ENCODE measurements at places on chromosomes 11 and 22.

GRCh38 chr11:112270551-112271180, 10.0 kb upstream of the PLET1 start:
- no peak for DNase-seq

DNA sequence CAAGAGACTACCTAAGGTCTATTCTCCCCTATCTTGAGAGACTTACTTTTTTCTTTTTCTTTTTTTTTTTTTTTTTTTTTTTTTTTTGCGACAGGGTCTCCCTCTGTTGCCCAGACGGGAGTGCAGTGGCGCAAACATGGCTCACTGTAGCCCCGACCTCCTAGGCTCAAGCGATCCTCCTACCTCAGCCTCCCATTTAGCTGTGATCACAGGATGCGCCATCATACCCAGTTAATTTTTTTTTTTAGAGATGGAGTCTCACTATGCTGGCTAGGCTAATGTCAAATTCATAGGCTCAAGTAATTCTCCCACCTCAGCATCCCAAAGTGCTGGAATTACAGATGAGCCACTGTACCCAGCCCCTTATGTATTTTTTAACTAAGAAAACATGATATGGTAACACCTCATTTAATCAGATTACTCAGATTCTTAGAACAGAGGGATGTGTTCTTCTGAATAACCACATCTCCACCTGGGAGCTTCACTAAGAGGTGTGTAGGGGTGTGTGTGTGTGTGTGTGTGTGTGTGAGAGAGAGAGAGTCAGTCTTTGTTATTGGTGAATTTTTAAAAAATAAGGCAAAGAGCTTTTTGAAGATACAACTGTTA, 102.9 kb downstream of the USP35 start:
- DNase-seq, result peak; percentile 66

GRCh38 chr11:121348220-121348875, 55.8 kb downstream of the SC5D start:
- no peak for DNase-seq

- no peak for DNase-seq
These were observed 129.0 kb downstream of the PKNOX2 start for GRCh38 chr11:125293596-125293995.

DNA sequence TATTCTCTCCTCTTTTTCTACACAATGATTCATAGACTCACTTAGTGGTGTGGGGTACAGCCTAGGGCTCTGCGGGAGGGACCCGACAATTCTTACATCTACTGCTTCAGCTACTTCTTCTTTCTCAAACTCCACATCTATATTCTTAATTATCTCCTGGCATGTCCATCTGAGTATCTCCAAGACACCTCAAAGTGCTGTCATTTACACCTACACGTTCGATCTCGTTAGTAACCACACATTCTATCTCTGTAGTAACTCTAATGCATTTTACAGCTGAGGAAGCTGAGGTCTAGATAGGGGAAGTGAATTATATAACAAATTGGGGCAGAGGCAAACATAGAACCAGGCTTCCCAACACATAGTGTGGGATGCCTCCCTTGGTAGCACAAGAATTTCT, 27.7 kb upstream of the RRM1 start:
- no peak for DNase-seq

- no peak for DNase-seq
These were observed 44.7 kb upstream of the YPEL1 start for GRCh38 chr22:21780259-21780658.

DNA sequence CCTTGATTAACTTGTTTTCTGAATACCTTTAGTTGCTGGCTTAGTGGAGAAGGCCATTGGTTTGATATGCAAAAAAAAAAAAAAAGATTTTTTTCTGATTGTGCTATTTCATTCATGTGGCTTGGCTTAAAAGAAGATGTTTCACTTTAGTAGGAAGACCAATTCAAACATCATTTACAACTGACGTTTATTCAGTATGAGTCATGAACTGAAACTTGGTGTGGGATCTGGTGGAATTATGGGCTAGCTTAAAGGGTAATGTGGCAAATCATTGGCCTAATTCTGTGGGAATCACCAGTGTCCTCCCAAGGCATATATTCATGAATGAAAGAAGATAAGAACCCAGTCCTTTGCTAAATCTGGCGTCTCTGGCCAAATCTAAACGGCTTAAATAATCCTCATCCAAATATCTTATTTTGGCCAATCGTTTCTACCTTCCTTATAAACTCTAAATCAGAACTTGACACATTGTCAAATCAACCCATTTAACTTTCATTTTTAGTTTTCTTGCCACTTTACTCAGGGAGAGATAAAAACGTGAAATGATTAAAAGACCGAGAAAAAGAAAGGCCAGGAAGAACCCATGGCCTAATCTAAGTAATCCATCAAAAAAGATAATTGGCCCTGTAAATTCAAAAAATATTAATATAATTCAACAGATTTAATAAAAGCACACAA, 77.0 kb downstream of the DDIAS start:
- DNase-seq, result peak; percentile 80

DNA sequence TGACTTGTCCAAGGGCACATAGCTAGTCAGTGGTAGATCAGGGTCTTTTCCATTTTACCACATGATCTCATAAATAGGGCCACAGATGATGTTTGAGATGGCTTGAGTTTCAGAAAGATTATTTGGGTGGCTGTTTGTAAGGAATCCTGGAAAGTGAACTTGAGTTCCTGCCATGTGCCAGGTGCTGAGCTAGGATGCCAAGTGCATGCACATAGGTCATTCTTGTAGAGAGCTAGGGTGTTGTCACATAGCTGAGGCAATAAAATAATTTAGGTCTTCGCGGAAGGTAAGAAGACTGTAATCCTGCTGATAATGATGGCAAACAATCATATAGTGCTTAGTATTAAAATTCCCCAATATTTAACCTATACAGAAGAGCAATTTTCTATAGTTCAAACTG, 1162.6 kb upstream of the TENM4 start:
- no peak for DNase-seq

DNA sequence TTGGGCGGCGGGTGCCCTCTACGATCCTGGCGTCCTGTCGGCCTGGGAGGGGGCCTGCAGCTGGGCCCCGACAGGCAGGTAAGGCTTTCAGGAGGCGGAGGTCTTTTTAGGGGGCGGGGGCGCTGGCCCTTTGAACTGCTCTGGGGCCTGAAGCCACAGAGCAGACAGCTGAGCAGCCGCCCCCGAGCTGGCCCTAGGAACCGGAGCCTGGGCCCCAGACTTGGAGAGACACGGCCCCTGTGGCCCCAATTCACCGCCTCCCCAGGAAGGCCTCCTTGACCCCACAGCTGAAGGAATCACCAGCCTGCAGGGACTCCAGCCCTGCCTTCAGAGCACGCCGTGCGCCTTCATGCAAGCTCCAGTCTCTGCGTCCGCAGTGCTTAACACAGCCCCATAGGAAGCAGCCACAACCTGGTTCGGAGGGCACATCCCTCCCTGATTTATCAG, 618 bp upstream of the CERK start:
- peak; percentile 24 for DNase-seq

GRCh38 chr11:77636731-77637344, 756 bp downstream of the CLNS1A start:
- DNase-seq, result peak; percentile 20

- DNase-seq, result no peak
These were observed 30.7 kb downstream of the SERPINH1 start for GRCh38 chr11:75592715-75593114.

GRCh38 chr22:36430863-36431262, 43.1 kb upstream of the MYH9 start:
- DNase-seq, result no peak

DNA sequence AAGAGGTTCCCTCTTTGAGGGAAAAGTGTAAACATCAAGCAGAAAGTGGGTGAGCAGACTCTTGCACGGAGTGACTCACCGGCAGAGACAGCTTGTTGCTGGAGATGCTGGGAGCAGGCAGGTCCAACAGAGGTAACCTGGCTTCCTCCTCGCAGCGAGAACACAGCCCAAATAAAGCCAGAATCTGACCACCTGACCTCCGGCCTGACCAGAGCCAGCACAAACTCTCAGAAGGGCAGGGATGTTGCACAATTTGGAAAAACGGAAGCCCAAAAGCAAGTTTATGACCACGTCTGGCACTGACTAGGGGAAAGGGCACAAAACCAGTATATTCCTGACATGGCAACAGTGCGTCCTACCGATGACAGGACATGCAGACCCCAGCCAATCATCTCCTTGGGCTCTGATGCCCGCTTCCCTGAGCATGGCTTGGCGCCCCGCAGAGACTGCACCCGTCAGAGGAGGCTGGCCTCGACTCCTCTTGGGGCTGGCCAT, 5.4 kb downstream of the SMCO4 start:
- DNase-seq, result no peak

- DNase-seq, result peak; percentile 28
These were observed 76.9 kb downstream of the DEPDC5 start for GRCh38 chr22:31830721-31831070.

DNA sequence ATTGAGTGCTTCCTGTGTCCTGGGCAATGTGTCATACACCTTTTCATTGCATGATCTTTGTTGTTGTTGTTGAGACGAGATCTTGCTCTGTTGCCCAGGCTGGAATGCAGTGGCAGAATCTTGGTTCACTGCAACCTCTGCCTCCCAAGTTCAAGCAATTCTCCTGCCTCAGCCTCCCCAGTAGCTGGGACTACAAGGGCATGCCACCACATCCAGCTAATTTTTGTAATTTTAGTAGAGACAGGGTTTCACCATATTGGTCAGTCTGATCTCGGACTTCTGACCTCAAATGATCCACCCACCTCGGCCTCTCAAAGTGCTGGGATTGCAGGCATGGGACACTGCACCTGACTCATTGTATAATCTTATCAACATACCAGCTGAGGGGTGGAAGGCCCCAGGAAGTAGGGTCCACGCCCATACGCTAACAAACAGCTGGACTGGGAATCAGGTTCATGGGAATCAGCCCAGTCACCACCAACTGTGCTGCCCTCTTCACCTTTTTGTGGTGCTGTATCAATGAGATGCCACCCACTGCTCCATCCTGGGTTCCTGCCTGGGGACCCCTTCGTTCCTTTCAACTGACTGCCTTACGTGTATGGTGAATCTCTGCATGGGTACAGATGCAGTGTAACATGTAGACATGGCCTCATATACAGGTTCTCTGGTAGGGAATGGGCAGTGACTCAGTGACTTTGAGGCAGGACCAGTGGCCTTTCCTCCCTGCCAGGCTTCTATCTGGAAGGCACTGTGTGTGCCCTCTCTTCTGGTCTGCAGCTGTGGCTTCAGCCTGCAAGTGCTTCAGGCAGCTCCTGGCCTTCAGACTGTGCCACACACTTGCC, 32.5 kb upstream of the YWHAH start:
- DNase-seq, result no peak

DNA sequence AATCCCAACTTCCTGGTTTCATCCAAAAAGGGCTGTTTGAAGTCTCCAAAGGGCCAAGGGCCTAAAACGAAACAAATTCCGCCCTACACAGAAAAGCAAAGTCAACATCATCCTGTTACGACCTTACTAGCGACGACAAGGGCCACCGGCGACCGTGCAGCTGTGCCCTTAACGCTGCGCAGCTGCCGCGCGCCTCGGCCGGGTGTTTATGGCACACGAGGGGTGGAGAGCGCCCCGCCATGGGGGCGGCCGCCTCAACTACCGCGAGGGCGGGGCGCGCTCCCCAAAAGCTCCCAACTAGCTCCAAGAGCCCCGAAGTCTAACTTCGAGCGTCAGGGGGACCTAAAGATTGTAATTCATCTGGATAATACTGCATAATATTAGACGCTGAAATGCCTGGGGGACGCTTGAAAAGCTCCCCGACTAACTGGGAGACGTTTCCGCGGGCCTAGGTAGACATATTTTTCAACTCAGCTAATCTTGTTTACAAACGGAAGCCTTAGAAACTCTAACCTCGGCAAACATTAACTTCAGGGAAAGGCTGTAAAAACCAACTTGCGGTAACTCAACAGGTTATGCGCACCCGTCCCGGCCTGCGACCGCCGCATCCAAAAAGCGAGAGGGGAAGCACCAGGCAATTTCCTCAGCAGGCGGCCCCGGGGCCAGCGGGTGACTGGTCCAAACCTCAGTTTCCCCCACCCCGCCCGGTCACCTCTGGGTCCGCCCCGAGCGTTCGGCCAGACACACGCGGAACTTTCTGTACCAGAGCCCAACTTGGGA, 694 bp downstream of the TMEM123 start:
- DNase-seq, result peak; percentile 86

GRCh38 chr11:45468267-45468856, 182.2 kb upstream of the SYT13 start:
- DNase-seq, result no peak

DNA sequence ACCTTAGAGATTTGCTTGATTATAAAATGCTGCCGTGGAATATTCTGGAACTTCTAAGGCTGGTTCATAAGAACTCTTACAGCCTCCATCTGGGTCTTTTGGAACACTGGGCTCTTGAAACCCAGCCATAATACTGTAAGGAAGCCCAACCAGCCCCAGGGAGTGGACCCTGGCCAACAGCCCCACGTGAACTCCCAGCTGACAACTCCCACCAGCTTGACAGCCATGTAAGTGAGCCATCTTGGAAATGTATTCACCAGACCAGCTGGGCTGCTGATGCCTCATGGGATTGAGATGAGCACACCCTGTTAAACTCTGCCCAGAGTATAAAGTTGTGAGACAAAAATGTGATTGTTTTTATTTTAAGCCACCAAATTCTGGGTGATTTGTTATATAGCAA, 378.7 kb upstream of the RAG2 start:
- no peak for DNase-seq

GRCh38 chr11:120675171-120675570, 163.6 kb downstream of the GRIK4 start:
- DNase-seq, result no peak

DNA sequence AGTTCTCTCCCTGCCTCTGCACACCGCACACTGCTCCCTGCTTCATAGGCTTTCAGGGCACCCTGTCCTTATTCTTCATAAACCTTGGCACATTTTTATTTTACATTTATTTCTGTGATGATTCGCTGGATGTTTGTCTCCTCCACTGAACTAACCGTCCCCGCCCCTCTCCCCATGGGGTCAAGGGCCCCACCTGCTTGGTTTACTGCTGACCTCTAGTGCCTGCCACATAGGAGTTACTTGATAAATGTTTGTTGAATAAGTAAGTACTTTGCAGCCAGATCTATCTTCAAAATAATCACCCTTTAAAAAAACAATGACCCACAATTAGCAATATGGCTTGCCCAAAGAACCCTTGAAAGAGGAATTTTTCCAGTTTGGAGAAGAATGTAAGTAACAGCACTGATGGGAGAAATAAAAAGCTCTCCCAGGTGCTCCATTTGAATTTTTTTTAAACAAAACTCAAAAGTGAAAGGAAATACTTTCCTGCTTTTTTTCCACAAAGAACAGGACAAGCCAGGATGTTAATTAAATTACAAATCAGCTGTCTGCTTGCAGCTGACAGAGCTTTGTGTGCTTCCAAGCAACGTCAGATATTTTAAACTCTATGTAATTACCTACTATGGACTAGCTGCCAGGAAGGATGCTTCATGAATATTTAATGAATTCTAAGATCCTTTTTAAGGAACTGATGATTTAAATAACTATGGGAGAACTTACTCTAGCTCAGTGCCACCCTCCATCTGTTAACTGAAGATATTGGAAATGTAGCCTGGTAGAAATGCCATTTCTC, 1083.6 kb downstream of the DLG2 start:
- no peak for DNase-seq
